ENCODE measurements at places on chromosomes 1 and 21.

DNA sequence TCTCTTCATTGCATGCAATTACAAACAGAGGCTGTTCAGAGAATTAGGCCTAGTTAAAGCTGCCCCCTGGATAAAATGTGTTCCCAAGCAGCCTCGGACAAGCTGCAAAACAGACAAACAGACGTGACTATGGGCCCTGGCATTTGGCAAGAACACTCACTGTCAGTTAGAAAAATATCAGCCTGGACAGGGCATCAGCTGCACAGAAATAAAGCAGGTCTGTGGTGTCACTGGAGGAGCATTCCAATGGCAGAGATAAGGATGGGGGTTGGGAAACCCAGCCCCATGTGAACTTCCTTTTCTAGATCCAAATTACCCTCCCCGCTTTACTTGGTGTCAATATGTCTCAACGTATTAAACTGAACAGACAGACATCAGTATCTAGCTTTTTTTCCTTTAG lies 177.1 kb downstream of the GPATCH2 start:
- no peak overlapping the region for H3K4me3 ChIP-seq
- no peak for DNase-seq
- no peaks in the 10 kb centered on the region for H3K36me3 ChIP-seq
- H3K27me3 ChIP-seq = no peaks in the 10 kb centered on the region
- no peaks in the 10 kb centered on the region for H3K4me1 ChIP-seq

DNA sequence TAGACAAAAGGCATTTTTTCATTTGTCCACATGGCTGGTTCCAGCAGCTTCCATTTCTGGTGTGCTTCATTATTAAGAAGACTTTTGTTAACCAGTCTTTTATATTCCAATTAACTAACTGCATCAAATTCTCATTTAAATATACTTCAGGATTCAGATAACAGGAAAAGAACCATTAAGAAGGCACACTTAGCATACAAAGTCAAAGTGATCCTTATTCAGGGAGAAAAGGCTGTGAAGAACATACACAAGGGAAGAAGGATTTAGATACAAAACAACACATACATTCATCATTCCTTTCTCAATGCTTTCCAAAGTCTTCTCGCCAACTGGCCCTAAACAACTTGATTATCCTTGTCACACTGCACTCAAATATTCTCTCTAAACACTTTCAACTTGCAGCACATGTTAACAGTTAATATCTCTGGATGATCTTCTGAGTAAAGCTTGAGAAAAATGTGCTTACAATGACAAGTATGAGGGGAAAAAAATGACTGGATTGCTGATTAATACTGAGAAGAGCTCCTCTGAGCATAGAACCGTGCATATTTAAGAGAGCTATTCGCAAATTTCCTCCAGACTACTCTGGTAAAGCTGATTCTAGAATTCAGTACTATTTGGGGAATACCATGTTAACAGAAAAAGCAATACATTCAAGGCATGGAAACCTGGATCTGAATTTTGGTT lies 225.2 kb upstream of the TNR start:
- H3K36me3 ChIP-seq = peaks cover 37% of the 10 kb centered on the region
- no peak for DNase-seq
- H3K4me1 ChIP-seq = no peaks in the 10 kb centered on the region
- no peaks in the 10 kb centered on the region for H3K27me3 ChIP-seq
- H3K27ac ChIP-seq = no peak overlapping the region

GRCh38 chr1:183760661-183761060 lies 44.3 kb upstream of the RGL1 start:
- no peak for DNase-seq
- no peak overlapping the region for H3K4me3 ChIP-seq
- no peaks in the 10 kb centered on the region for H3K27me3 ChIP-seq
- no peak overlapping the region for H3K27ac ChIP-seq

DNA sequence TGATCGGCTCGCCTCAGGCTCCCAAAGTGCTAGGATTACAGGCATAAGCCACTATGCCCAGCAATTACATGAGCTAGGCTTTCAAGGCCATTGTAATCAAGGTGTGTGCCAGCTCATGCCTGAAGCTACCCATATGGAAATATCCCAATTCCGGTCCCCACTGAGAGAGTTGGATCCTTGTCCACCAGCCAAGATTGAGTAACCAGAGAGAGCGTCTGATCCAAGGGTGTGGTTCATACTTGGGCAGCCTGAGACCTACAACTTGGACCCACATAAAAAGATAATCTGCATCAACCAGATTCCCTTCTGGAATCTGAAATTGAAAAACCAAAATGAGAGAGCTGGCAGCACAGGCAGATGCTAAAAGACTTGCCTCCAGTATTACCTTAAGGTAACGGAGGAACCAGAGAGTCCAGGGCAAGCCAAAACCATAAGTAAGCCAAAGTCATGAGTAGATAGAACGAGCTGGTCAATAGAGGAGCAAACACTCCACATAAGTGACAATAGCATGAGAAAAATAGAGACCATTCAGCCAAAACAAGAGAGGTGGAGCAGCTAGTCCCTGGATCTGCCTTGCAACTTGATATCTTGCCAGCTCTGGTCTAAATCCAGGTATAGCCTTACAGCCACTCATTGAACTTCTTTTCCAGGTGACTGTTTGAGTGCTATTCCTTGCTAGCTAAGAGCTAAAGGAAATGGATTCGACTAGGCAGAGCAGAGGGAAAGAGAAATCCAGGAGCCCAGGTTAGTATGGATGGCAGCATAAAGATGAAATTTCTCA lies 63.8 kb upstream of the ATP1A1 start:
- H3K27me3 ChIP-seq = no peaks in the 10 kb centered on the region
- no peaks in the 10 kb centered on the region for H3K4me1 ChIP-seq
- no peak overlapping the region for H3K4me3 ChIP-seq
- no peak overlapping the region for H3K27ac ChIP-seq

DNA sequence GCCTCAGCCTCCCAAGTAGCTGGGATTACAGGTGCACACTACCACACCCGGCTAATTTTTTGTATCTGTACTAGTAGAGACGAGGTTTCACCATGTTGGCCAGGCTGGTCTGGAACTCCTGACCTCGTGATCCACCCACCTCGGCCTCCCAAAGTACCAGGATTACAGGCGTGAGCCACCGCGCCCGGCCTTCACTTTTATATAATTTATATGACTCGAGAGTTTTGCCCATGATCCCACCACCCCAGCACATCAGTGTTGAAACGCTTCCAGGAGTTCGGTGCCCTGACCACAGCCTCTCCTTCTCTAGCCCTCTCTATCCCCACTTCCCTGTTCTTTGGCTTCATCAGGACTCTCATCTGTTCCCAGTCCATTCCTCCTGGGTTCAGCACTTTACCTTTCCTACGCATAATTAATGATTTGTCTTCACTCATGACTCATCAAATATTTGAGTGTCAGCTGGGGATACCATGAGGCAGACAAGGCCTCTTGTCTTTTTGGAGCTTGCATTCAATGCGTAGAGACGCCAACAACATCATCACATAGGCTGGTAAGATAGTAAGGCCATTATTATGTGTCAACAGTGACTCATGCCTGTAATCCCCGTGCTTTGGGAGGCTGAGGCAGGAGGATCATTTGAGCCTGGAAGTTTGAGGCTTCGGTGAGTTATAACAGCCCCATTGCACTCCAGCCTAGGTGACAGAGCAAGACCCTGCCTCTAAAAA lies 1.4 kb downstream of the PMF1 start:
- H3K4me1 ChIP-seq = peaks cover 23% of the 10 kb centered on the region
- H3K27me3 ChIP-seq = no peaks in the 10 kb centered on the region
- peak overlapping the region; percentile 59 for H3K4me3 ChIP-seq
- no peak overlapping the region for H3K27ac ChIP-seq

DNA sequence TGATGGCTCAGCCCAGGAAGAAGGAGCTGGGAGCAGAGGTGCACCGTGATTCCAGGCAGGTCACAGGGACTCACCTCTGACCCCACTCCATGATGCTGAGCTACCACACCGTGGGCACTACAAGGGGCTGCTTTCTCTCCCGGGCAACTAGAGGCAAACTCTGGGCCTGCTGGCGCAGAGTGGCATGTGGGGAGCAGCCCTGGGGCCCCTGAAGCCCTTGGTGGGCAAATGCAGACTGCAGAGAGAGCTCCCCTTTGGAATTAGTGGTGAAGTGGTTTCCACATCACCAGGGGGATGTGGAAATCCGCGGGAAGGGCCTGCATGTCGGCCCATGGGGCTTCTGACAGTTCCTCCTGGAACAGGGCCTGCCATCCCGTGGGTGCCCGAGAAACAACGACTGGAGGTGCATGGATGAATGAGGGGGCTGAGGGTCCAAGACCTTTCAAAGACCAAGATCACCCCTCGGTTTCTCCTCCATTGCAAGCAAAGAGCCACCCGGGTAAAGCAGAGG lies 11.8 kb upstream of the MMEL1 start:
- no peak overlapping the region for H3K27ac ChIP-seq
- no peaks in the 10 kb centered on the region for H3K36me3 ChIP-seq
- H3K27me3 ChIP-seq = no peaks in the 10 kb centered on the region
- no peak overlapping the region for H3K4me3 ChIP-seq
- peaks cover 21% of the 10 kb centered on the region for H3K4me1 ChIP-seq

- H3K36me3 ChIP-seq = no peaks in the 10 kb centered on the region
- peak; percentile 56 for DNase-seq
- no peaks in the 10 kb centered on the region for H3K27me3 ChIP-seq
- no peak overlapping the region for H3K4me3 ChIP-seq
- H3K4me1 ChIP-seq = no peaks in the 10 kb centered on the region
These were observed 17.7 kb downstream of the TNR start for GRCh38 chr1:175725684-175726083.

GRCh38 chr1:151529211-151529702 lies 10.9 kb upstream of the TUFT1 start:
- DNase-seq = no peak
- H3K36me3 ChIP-seq = no peaks in the 10 kb centered on the region
- no peaks in the 10 kb centered on the region for H3K27me3 ChIP-seq
- no peak overlapping the region for H3K4me3 ChIP-seq

GRCh38 chr1:64310760-64311159 lies 107.3 kb downstream of the UBE2U start:
- H3K27ac ChIP-seq = no peak overlapping the region
- no peak overlapping the region for H3K4me3 ChIP-seq
- H3K36me3 ChIP-seq = no peaks in the 10 kb centered on the region

DNA sequence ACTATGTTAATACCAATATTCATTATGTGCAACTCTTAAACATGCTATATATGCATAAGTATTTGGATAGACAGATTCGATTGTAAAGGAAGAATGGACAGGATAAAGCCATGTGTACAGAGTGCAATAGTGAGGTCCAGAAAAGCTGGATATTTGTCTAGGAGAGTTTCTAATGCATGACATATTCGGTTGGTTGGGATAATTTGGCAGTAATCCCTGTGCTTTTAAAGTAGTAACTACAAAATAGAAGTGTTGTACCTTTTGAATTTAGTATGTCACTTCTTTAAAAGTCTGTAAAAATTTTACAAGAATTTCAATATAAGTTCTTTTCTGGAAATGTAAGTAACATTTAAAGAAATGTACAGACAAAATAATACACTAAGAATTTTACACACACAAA lies 774.5 kb downstream of the USP25 start:
- H3K4me1 ChIP-seq = no peaks in the 10 kb centered on the region
- no peaks in the 10 kb centered on the region for H3K27me3 ChIP-seq
- DNase-seq = no peak
- no peaks in the 10 kb centered on the region for H3K36me3 ChIP-seq
- no peak overlapping the region for H3K27ac ChIP-seq

DNA sequence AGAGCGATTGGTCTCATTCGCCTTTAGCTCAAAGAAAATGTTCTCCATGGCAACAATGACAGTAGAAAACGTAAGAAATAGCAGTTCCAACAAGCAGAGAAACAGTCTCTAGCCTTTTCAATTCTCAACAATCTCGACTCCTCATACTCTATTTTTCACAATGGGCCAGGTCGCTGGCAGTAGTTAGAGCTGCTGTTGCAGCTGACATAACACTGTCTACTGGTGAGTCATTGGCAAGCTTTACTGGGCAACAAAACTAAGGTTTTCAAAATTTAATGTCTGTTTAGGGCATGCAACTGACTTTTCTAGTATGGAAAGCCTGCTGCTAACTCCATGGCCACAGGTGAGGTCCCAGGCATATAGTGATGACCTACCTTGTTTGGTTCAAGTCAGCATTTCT lies 221.1 kb upstream of the KAZN start:
- no peak for DNase-seq
- H3K27ac ChIP-seq = no peak overlapping the region
- H3K4me1 ChIP-seq = no peaks in the 10 kb centered on the region
- no peaks in the 10 kb centered on the region for H3K36me3 ChIP-seq
